Activated CD4-positive, alpha-beta memory T cell treated with anti-CD3 and anti-CD28 coated beads for 36 hours (primary cell): ENCODE measurements at places on chromosomes 1 and 21. TPM values are rescaled to one million over a fixed set of nuclear protein-coding genes. Genes with fewer than 3 reads are reported as not detected.

DNA sequence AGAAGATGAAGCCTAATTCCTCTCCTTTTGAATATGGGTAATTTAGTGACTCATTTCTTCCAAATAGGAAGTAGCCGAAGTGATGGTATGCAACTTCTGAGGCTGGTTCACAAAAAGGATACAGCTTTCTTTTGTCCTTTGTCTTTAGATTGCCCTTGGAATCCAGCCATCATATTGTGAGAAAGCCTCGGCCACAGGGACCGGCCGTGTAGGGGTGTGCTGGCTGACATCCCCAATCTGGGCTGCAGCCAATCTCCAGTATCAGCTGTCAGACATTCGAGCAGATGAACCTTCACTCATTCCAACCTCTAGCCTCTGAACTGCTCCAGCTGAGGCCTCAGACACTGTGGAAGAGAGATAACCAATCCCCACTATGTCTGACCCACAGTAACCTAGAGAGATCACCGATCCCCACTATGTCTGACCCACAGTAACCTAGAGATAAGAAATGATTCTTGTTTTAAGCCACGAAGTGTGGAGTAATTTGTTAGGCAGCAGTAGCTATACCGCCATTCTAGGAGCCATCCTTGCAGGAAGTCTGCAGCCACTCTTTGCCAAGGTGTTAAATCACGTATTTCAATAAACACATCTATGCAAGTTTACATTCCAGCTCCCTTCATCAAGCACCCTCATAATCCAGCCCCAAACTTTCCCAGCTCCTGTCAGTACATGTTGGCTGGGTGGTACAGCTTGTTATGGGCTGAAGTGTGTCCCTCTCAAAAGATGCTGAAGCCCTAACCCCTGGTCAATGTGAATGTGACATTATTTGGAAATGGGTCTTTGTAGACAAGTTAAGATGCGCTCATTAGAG lies 2.9 kb upstream of the DIP2A start:
- no peak for DNase-seq

DNA sequence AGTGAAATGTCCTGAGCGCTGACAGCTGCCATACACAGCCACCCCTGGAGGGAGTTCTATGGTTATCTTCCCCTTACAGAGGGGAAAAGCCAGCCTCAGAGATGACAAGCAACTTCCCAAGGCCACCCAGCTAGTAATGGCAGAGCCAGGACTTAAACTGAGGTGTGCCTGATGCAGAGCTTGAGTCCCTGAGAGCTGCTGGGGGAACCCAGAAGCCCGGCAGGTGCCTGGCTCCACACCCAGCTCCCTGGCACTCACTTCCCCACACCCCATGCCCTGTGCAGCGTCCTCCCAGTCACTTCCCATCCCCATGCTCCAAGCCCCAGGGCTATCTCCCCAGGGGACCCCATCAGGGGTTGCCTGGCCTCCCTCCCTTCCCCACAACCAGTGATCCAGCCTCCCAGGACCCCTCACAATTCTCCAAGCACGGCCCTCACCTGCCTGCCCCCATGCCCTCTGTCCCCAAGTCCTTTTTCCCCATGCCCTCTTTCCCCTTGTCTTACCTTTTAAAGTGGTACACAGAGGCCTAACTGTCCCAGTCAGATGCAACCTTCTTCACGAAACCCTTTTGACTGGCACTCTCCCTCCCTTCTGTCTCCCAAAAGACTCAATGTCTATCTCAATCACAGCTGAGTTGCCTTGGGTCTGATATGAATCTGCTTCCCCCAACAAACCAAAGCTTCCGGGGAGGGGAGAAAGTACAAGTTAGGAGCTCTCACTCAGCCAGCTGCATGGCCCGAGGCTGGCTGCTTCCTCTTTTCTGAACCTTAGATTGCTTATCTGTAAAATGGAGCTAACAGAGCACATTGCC lies 39.8 kb upstream of the LRP8 start:
- peak; percentile 63 for DNase-seq

Gene TPRG1L
- total RNA-seq = 9.2 TPM

- DNase-seq = peak; percentile 83
Observed at GRCh38 chr1:15128520-15129313, 24.8 kb upstream of the TMEM51 start.

- no peak for DNase-seq
Observed at GRCh38 chr1:82485591-82486369, 685.0 kb downstream of the ADGRL2 start.

DNA sequence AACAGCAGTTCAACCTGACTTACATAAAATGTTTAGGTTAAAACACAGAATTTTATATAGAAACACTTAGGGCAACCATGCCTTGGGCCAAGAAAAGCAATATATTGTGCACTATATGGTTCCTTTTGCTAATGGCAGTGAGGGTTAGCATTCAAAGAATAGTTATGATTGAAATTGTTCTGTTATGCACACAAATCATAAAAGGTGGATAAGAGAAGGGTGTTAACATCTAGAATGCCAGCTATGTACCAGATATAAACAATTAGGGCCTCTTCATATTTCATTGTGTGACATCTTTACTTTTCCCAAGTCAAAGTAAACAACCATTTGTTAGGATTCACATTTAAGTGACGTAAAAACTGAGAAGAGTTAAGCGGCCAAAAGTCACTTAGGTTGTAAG lies 308.0 kb upstream of the B3GALT2 start:
- no peak for DNase-seq

GRCh38 chr1:11157394-11157793 lies 31.8 kb upstream of the ANGPTL7 start:
- DNase-seq = no peak

DNA sequence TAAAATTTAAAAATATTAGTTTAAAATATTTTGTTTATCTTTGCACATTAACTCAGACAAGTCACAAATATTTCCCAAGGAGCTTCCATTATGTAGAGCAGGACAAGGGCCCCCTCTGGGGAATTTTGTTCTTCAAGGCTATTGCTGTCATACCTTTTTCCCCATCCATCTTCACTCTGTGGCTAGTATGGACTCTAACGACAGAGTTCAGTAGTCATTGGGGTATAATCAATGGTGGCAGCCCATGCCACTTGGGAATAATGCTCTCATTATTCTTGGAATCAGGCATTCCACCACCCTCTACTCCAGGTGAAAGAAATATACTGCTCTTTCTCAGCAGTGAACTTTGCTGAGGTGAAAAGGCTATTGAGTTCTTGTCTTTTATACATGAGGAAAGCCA lies 38.5 kb upstream of the ERO1B start:
- DNase-seq = no peak

Gene ZBTB8B
- not detected for total RNA-seq

- DNase-seq = no peak
Observed at GRCh38 chr1:221620437-221621384, 121.2 kb downstream of the DUSP10 start.

- no peak for DNase-seq
Observed at GRCh38 chr1:63124666-63125191, 197.6 kb upstream of the FOXD3 start.

DNA sequence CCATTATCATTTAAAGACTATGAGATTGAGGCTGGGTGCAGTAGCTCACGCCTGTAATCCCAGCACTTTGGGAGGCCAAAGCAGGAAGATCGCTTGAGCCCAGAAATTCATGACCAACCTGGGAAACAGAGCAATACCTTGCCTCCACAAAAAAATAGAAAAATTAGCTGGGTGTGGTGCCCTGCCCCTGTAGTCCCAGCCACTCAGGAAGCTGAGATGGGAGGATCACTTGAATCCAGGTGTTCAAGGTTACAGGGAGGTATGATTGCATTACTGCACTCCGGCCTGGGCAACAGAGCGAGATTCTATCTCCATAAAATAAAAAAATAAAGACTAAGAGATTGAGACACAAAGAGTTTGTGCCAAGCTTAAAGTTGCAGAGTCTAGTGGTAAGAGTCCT lies 537.0 kb downstream of the DPYD start:
- DNase-seq = no peak

DNA sequence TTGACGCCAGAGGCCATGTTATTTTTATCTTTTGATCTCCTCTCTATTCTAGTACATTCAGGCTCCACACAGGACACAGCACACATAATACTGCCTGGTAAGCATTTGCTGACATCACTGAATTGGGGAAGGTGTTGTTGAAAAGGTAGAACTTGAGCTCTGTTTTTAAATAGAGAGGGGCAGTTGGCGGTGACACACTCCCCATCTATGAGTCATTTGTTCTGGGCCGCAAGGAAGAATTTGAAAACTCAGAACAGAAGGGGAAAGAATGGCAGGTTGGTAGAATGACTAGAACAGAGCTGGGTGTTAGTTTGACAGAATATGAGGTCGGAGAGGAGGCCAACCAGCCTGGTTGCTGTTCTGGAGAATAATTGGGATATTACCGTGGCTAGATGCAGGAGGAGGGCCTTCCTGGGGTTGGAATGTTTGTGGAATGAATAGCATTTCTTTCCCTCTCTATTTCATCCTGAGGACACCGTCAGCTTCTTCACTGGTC lies 52.1 kb upstream of the ERRFI1 start:
- DNase-seq = peak; percentile 22

DNA sequence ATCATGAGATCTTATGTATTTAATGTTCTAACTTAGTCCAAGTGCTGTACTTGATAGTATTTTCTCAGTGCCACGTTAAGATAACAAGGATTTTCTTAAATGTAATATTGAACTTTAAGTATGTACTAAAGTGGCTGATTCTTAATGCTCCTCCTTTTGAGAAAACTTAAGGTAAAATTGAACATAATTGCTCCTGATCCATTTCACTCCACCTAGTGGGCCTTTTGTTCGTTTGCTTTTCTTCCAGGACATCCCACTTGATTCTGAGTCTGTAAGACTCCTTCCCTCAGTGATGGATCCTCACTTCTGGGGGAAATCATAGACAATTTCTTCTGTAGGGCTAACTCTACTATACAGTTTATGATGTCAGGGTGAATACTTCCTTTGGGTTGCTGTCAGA lies 173.1 kb downstream of the LMO4 start:
- no peak for DNase-seq

- DNase-seq = no peak
Observed at GRCh38 chr1:157504646-157505045, 47.7 kb downstream of the FCRL5 start.

DNA sequence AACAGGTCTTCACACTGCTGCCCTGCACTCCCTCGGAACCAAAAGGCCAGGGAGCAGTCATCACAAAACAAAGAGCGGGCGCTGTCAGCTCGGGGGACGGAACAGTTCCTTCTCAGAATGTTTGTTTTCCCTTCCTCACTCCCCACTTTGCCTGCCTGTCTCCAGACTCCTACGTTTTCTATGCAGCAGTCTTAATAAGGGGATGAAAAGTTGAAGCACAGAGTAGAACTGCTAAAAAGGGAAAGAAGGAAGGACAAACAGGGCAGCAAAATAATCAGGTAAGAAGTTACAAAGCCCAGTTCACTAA lies 738 bp upstream of the GPR161 start:
- no peak for DNase-seq

GRCh38 chr1:23417570-23417969 lies 7.0 kb downstream of the TCEA3 start:
- no peak for DNase-seq

Gene PCNX2
- 18.5 TPM for total RNA-seq

DNA sequence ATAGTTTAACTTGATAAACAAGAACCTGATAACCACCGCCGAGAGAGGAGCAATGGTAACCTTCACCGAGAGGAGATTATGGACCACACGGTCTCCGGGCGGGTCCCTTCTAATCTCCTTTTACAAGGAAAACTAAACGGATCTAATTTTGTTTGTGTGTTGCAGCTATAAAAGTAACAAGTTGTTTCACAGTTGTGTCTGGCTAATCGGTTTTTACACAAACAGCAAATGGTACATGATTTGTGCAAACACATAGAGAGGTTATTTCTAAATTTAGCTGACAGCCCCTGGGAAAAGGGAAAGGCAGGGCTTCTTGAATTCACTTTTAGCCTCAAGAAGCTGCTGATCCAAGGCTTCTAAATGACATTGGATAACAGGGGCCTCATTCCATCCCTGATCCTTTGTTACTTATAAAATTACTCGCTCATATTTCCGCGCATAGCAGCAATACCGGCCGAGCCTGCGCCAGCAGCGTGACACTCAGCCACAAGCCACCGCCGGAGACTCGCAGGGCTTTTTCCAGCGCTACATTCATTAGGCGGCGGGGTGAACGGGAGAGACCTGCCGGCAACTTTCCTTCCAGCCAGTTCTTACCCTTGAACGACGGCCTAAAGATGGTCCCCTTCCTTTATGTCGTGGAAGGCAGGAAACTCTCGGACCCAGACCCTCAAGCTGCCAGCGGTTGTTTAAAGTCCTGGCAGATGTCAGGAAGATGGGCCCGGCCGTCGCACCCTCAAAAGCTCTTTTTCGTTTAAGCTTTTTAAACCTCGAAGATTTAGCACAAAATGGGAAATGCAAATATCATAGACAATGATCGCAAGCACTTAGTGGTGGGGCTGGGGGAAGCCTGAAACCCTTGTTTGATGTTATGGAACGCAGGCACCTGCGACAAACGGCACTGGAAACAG lies 4.4 kb downstream of the FOXD3 start:
- peak; percentile 24 for DNase-seq

Gene PCAT6
- total RNA-seq = 0.76 TPM

- no peak for DNase-seq
Observed at GRCh38 chr21:28485301-28486022, 507.2 kb downstream of the LTN1 start.

Gene RCSD1
- 65.8 TPM for total RNA-seq

DNA sequence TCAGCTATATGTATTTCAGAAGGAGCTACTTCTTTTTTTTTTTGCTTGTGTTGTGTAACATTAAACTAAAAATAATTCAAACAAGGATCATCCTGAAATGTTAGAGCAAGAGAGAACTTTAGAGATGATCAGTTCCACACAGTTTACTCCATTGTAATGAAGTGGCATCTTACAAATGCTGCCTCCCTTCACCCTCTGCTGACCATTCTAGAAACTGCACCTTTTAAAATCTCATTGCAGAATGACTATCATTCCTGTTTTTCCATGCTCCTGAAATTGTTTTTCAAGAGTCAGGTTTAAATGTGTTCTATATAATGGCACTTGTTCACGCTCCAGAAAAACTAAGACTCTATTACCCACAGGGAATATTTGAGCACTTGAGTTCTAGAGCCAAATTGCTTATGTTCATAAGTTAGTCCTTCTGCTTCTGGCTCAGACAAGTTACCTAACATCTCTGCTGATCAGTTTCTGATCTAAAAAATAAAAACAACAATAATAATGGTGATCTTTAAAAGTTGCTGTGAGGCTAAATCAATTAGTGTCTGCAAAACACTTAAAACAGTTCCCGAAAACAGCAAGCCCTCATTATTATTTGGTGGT lies 21.5 kb upstream of the SLC44A5 start:
- DNase-seq = no peak

DNA sequence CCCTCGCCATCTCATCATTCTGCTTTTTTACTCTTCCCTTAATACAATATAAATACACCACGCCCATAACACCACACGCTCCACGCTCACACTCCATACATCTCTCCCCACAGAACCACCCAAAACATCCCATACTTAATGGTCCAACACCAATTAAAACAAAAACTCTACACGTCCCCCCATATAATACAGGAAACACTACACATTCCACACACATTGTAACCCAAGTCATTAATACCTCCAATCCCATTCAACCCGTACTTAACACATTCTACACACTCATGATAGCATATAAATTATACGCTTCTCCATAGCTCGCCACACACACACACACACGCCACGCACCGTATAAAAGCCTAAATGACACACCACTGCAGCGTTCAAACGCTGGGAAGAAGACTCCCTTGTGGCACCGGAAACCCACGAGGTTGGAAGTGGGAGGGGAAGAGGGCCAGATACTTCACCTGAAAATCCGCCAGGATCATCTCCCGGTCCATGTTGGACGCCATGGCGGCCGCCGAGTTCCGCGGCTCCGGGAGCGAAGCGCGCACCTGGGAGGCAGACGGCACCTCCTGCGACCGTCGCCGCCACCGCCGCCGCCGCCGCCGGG lies 659 bp downstream of the FAF1 start:
- DNase-seq = no peak

- DNase-seq = no peak
Observed at GRCh38 chr1:112961072-112961471, 5.1 kb upstream of the SLC16A1 start.

Gene AQP10
- total RNA-seq = not detected
